ENCODE measurements at places on chromosomes 11 and 22. TPM values are rescaled to one million over a fixed set of nuclear protein-coding genes. Genes with fewer than 3 reads are reported as not detected.

CYTH4 gene
- total RNA-seq: 8.5 TPM

DNA sequence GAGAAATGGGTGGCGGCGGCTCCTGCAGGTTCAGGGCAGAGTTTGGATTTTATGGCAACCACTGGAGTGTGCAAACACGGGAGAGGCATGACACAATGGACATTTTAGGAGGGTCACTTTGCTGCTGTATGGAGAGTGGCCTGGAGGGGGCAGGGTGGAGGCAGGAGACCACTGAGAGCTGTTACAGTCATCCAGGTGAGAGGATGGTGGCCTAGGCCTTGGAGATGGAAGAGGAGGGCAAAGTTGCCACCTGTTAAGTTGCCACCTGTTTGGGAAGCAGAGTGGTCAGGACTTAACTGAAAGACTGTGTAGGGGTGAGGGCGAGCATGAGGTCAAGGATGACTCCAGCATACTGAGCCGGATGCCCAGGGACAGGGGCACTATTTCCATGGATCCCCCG lies 2.3 kb upstream of the RAD9A start:
- no peak overlapping the region for H3K4me3 ChIP-seq
- H3K27me3 ChIP-seq: no peaks in the 10 kb centered on the region
- no peaks in the 10 kb centered on the region for H3K36me3 ChIP-seq
- no peak overlapping the region for H3K27ac ChIP-seq

GRCh38 chr11:64003807-64004589 lies 17.8 kb downstream of the OTUB1 start:
- H3K27ac ChIP-seq: no peak overlapping the region
- H3K27me3 ChIP-seq: no peaks in the 10 kb centered on the region
- no peak for DNase-seq
- peaks cover 19% of the 10 kb centered on the region for H3K4me1 ChIP-seq
- no peak overlapping the region for H3K4me3 ChIP-seq

- H3K4me1 ChIP-seq: no peaks in the 10 kb centered on the region
- no peaks in the 10 kb centered on the region for H3K36me3 ChIP-seq
- no peak for DNase-seq
- peak overlapping the region; percentile 42 for H3K4me3 ChIP-seq
Observed at GRCh38 chr11:99316776-99317520, 296.2 kb downstream of the CNTN5 start.

DNA sequence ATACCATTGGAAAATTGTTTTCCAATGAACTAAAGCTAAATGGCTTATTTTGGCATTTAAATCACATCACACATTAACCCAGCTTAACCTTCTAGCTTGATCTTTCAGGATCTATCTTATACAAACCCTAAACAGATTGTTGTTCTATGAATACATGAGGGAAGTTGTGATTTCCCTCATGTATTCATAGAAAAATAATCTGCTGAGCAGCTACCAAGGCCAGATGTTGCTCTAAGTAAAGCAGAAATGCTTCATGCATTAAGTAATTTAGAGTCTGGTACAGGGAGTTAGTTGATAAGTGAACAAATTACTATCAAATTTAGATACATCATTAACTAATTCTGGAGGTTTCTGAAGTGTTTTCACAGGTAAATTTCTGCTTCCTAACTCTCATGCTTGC lies 204.6 kb upstream of the ANO3 start:
- H3K4me1 ChIP-seq: no peaks in the 10 kb centered on the region
- H3K4me3 ChIP-seq: no peak overlapping the region
- no peaks in the 10 kb centered on the region for H3K27me3 ChIP-seq
- no peak for DNase-seq
- H3K36me3 ChIP-seq: no peaks in the 10 kb centered on the region

DNA sequence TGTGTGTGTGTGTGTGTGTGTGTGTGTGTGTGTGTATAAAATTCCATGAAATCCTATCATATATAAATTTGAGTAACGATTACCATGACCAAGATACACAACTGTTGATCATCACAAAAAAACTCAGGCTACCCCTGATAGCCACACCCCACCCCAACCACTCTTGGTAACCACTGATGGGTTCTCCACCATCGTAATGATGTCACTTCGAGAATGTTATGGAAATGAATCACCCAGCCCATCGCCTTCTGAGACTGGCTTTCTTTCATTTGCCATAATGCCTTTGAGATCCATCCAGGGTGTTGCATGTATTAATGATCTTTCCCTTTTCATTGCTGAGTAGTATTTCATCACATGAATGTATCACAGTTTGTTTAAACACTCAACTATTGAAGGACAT lies 496.0 kb downstream of the MIAT start:
- H3K27ac ChIP-seq: no peak overlapping the region
- H3K4me1 ChIP-seq: no peaks in the 10 kb centered on the region
- no peak for DNase-seq

- peak overlapping the region; percentile 99 for H3K27ac ChIP-seq
- H3K27me3 ChIP-seq: no peaks in the 10 kb centered on the region
- no peaks in the 10 kb centered on the region for H3K36me3 ChIP-seq
- no peak for DNase-seq
- peaks cover 64% of the 10 kb centered on the region for H3K4me1 ChIP-seq
- H3K4me3 ChIP-seq: peak overlapping the region; percentile 89
Observed at GRCh38 chr11:11845071-11845470, 3.3 kb downstream of the USP47 start.

DNA sequence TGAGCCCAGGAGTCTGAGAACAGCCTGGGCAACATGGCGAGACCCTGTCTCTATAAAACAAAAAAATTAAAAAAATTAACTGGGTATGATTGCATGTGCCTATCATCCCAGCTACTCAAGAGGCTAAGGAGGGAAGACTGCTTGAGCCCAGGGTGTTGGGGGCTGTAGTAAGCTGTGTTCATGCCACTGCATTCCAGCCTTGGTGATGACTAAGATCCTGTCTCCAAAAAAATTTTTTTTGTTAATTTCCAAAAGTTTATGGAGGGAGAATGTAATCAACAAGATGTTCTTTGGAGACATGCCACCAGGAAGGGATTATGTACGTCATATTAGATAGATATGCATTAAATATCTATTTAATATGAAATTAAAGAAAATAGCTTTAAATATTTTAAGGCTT lies 267.5 kb downstream of the SBF2 start:
- H3K4me1 ChIP-seq: no peaks in the 10 kb centered on the region
- H3K4me3 ChIP-seq: no peak overlapping the region
- no peak for DNase-seq
- no peak overlapping the region for H3K27ac ChIP-seq
- H3K27me3 ChIP-seq: no peaks in the 10 kb centered on the region

ANKK1 gene
- total RNA-seq: 0.34 TPM

TNKS1BP1 gene
- 80.1 TPM for total RNA-seq

- H3K27ac ChIP-seq: no peak overlapping the region
- no peak for DNase-seq
- H3K27me3 ChIP-seq: no peaks in the 10 kb centered on the region
- no peak overlapping the region for H3K4me3 ChIP-seq
- no peaks in the 10 kb centered on the region for H3K36me3 ChIP-seq
Observed at GRCh38 chr11:113256431-113257202, 57.8 kb upstream of the TTC12 start.

GRCh38 chr11:72735495-72736027 lies 16.6 kb downstream of the ARAP1 start:
- peak overlapping the region; percentile 60 for H3K27ac ChIP-seq
- no peaks in the 10 kb centered on the region for H3K27me3 ChIP-seq
- no peaks in the 10 kb centered on the region for H3K36me3 ChIP-seq
- H3K4me3 ChIP-seq: no peak overlapping the region
- peak; percentile 7 for DNase-seq

GRCh38 chr22:30150212-30150611 lies 69.9 kb downstream of the HORMAD2 start:
- peaks cover 2% of the 10 kb centered on the region for H3K27me3 ChIP-seq
- no peak overlapping the region for H3K27ac ChIP-seq
- no peaks in the 10 kb centered on the region for H3K36me3 ChIP-seq
- no peak overlapping the region for H3K4me3 ChIP-seq
- no peaks in the 10 kb centered on the region for H3K4me1 ChIP-seq

DNA sequence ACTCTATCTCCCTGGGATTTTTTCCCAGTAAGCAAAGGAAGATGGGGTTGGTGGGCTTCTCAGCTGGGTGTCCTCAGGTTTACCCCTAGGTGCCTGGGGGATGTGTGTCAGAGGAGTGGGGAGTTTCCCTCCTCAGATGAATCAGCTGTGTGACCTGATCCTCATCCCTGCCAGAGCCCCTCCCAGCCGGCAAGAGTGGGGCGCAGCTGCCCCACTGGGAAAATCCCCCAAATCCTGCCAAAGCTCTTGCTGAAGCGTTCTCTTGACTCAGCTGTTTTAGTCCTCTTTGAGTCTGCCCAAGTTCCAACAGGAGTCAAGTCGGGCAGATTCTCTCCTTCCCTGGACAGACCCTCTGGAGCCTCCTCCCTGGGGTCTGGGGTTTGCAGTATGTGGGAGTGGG lies 6.0 kb downstream of the C11orf68 start:
- H3K27me3 ChIP-seq: no peaks in the 10 kb centered on the region
- H3K4me1 ChIP-seq: peaks cover 48% of the 10 kb centered on the region
- H3K27ac ChIP-seq: peak overlapping the region; percentile 23
- H3K4me3 ChIP-seq: no peak overlapping the region
- no peak for DNase-seq
- H3K36me3 ChIP-seq: no peaks in the 10 kb centered on the region

GRCh38 chr11:3342709-3343108 lies 36.2 kb downstream of the ZNF195 start:
- DNase-seq: no peak
- H3K36me3 ChIP-seq: no peaks in the 10 kb centered on the region
- H3K4me3 ChIP-seq: no peak overlapping the region
- H3K4me1 ChIP-seq: no peaks in the 10 kb centered on the region
- H3K27ac ChIP-seq: no peak overlapping the region

GRCh38 chr11:73227571-73228211 lies 9.6 kb downstream of the P2RY2 start:
- H3K27me3 ChIP-seq: no peaks in the 10 kb centered on the region
- no peak overlapping the region for H3K4me3 ChIP-seq
- no peak overlapping the region for H3K27ac ChIP-seq
- H3K36me3 ChIP-seq: peaks cover 31% of the 10 kb centered on the region
- H3K4me1 ChIP-seq: peaks cover 28% of the 10 kb centered on the region

DNA sequence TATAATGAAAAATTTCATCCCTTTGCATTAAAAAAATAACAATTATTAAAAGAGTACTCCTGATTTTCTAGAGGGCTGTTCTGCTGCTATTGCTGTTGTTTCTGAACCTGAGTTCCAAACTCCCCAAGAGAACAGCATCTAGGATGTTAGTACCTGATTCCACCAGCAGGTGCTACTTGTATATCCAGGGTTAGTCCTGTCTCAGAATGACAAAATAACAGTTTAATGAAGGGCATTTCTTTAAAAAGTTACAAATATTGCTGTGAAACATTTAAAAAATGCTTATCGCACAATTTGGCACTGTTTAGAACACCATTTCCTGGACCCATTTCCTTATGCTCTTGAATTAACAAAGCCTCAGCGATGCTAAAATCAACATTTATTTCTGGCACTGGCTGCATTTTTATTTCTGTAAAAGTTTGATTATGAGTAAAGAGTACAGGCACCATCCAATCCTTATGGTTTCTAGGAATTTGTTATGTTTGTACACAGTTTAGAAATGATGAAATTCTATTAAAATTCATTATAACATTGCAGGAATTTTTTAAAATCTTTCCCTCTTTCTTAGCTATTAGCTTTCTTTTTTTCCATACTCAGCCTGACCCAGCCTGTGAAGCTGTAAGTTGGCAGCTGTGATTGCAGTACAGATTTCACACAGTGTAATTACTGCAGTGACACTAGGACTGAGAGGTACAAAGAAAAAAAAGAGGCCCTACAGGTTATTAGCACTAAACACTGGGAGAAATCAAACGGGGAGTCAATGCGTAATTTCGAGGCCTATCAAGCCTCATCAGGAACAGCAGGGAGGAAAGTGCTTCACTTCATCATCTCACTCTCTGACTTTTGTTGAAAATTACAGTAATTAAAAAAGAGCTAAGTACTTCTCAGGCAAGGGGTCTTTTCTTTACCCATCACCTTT lies 208.8 kb downstream of the DCDC1 start:
- no peak overlapping the region for H3K4me3 ChIP-seq
- no peaks in the 10 kb centered on the region for H3K27me3 ChIP-seq
- H3K27ac ChIP-seq: no peak overlapping the region
- no peaks in the 10 kb centered on the region for H3K36me3 ChIP-seq
- DNase-seq: no peak

CALCB gene
- 1.4 TPM for total RNA-seq

- DNase-seq: no peak
- no peak overlapping the region for H3K4me3 ChIP-seq
- no peaks in the 10 kb centered on the region for H3K27me3 ChIP-seq
- H3K36me3 ChIP-seq: no peaks in the 10 kb centered on the region
- no peaks in the 10 kb centered on the region for H3K4me1 ChIP-seq
Observed at GRCh38 chr11:101428918-101429317, 154.9 kb downstream of the TRPC6 start.

MMP12 gene
- not detected for total RNA-seq

- no peak overlapping the region for H3K4me3 ChIP-seq
- H3K27ac ChIP-seq: peak overlapping the region; percentile 41
- H3K36me3 ChIP-seq: no peaks in the 10 kb centered on the region
Observed at GRCh38 chr11:118010738-118011461, 24.7 kb downstream of the IL10RA start.

KCNE3 gene
- total RNA-seq: 3.3 TPM

SHISAL1 gene
- total RNA-seq: 0.24 TPM

DNA sequence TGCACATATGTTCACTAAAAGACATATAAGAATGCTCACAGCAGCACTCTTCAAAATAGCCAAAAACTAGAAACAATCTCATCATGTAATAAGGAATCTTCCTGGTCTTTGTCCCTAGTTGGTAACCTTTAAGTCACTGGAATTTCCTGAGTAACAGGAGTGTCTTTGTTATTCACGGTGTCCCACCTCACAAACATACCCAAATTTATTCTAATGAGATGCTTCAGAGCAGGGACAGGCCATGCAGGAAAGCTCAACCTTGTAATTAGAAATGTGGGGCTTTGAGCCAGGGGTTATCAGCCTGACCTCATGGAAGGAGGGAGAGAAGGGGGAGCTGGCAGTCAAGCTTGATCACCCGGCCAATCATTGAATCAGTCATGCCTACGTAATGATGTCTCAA lies 40.3 kb upstream of the NFRKB start:
- no peak overlapping the region for H3K4me3 ChIP-seq
- H3K27ac ChIP-seq: no peak overlapping the region
- H3K36me3 ChIP-seq: peaks cover 57% of the 10 kb centered on the region
- H3K4me1 ChIP-seq: no peaks in the 10 kb centered on the region
- H3K27me3 ChIP-seq: no peaks in the 10 kb centered on the region

GRCh38 chr22:27329131-27329850 lies 472.3 kb downstream of the MN1 start:
- no peak overlapping the region for H3K4me3 ChIP-seq
- H3K36me3 ChIP-seq: no peaks in the 10 kb centered on the region
- H3K27ac ChIP-seq: no peak overlapping the region
- no peaks in the 10 kb centered on the region for H3K4me1 ChIP-seq
- no peak for DNase-seq

GRCh38 chr22:42608823-42609361 lies 5.8 kb downstream of the POLDIP3 start:
- H3K27ac ChIP-seq: no peak overlapping the region
- DNase-seq: no peak
- peaks cover 51% of the 10 kb centered on the region for H3K4me1 ChIP-seq
- peaks cover 25% of the 10 kb centered on the region for H3K36me3 ChIP-seq
- no peak overlapping the region for H3K4me3 ChIP-seq

All from psoas muscle (tissue), 8 donors.